ENCODE measurements at places on chromosomes 3 and 15.

DNA sequence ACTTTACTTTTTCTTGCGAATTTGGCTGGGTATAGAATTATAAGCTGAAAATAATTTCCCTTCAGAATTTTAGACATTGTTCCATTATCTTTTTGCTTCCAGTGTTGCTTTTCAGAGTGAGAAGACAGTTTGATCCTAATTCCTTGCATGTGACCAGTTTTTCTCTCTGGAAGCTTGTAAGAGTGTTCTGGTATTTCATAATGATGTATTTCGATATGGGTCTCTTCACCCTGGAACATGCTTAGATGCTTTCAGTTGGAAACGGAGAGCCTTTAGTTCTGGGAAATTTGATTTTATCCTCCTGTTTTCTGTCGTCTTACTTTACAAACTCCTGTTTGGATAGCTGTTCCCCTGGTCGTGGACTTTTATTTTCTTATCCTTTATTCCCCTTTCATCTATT is 13.9 kb downstream of the ALPK3 start:
- DNase-seq, result no peak

DNA sequence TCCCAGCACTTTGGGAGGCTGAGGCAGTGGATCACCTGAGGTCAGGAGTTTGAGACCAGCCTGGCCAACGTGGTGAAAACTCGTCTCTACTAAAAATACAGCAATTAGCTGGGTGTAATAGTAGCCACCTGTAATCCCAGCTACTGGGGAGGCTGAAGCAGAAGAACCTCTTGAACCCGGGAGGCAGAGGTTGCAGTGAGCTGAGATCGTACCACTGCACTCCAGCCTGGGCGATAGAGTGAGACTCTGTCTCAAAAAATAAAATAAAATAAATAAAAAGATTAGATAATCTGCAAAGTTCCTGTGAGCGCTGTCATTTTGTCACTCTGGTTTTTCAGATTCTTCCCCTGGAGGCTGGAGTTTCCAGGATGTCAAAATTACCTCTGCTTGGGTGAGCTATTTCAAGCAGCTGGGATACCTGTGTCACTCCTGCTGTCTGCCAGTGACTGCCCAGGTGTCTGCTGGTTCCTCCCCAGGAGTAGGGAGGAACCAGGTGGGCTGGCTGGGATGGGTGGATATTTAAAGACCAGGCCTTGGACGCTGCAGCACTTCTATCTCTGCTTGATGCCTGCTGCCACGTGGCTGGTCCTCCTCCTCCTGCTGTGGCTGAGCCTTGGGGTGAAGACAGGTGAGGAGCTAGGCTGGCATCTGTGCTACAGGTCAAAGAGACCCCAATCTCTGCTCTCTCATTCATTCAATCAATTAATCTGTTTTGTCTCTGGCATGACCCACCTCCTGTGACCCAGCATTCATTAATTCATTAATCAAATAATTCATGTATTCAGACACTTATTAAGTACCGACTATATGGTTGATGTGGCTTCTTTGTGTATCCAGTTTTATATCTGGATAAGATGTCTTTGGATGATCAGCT is 19.5 kb upstream of the MUC20 start:
- DNase-seq, result no peak

DNA sequence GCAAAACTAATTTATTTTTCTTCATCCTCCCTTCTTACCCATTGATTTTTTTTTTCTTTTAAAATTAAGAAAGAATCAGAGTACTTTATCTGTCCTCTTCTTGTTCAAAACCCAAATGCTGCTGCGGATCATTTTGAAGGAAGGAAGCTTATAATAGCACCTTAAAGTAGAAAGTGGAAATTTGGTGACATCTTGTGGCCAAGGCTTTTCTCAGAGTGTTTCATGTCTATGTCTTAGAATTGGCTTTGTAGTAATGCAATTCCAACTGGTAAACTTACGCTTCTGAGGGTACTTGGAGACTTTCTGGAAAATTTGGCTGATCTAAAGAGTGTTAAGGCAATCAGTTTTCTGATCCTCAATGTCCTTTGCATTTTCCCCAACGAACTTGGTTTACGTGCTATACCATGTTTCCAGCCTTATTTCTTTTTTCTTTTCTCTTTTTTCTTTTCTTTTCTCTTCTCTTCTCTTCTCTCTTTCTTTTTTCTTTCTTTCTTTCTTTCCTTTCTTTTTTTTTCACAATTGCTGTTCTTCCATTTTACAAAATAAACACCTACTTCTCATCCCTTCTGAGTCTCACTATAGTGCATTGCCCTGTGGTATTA is 30.7 kb downstream of the C3orf38 start:
- DNase-seq, result no peak

DNA sequence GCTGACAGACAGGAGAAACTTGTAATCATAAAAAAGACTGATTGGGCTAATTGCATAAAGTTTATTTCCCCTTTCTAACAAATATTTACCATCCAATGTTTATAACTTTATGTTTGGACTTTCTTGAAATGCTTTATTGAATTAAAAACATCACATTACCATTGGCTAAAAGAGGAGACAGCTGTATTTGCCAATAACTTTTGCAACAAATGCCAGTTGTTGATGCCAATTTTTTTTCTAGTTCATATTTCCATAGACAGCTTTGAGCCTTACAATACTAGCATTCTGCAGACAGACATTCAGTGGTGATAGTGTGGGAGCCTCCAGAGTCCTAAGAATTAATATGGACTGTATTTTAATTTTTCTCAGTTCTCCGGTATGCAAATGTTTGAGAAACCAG is 198.4 kb downstream of the ADAMTS17 start:
- no peak for DNase-seq

- DNase-seq, result no peak
Measured at GRCh38 chr3:46406443-46406787, 451 bp downstream of the CCR5AS start.

DNA sequence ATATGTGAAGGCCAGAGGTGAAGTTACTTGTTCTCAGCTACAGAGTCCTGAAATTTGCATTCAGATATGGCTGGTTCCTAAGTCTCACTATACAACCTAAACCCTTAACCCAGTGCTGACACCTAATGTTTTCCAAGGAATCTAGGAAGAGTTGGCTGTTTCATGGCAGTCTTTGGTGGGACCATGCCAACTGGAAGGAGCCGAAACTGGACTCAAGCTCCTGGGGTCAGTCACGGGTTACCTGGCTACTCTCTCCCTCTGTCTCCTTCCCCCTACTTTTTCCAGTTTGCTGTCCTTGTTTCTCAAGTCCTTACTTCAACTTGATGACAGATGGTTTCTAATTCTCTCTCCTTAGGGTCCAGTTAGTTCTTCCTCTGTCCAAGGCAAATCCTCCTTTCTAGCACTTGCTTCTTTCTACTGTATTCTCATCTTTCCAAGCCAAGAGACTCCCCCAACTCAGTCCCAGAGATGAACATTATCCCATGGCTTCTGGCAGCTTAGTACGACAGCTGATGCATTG is 88.6 kb upstream of the COL6A5 start:
- DNase-seq, result no peak

GRCh38 chr3:76638006-76638405 is 401.9 kb upstream of the ROBO2 start:
- DNase-seq, result no peak

GRCh38 chr3:111730143-111730542 is 128.9 kb upstream of the PHLDB2 start:
- DNase-seq, result no peak

- DNase-seq, result no peak
Measured at GRCh38 chr15:40879609-40880008, 5.6 kb upstream of the RHOV start.

DNA sequence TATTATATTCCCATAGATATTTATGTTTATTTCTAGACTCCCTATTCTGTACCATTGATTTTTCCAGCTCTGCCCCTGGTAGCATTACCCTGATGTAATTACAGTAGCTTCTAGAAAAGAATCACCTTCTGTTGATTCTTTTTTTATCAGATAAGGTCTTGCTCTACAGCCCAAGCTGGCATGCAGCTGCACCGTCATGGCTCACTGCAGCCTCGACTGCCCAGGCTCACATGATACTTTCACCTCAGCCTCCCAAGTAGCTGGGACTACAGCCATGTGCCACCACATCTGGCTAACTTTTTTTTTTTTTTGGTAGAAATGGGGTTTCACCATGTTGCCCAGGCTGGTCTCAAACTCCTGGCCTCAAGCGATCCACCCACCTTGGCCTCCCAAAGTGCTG is 41.8 kb downstream of the SLC24A1 start:
- DNase-seq, result no peak

DNA sequence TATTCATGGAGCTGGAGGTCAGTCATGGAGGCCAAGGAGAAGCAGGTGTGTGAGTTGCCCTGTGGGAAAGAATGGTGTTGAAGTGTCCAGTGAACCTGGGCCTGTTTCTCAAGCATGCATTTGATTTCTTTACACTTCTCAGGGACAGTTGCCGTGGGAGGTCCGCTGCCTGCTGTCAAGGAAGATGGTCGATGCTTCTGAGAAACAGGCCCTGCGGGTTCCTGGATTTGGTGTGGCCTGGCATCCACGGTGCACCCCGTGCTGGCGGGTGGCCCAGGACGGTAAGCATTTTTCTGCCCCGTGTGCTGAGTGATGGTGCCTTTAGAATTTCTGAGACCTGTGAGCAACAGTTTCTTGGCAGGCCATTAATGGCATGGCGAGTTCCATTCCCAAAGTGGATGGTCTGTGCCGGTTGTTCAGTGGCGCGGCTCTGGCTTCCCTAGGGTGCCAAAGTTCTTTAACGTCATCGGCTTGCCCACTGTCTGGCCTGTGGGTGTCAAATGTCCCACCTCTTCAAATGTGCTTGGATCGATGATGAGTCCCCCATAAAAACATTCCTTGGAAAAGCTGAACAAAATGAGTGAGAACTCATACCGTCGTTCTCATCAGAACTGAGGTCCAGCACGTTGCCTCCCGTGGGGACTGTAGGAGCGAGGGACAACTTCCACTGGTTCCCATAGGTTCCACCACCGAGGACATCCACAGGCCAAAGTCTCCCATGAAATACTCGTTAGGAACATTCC is 107.2 kb downstream of the SNRPN start:
- DNase-seq, result no peak

DNA sequence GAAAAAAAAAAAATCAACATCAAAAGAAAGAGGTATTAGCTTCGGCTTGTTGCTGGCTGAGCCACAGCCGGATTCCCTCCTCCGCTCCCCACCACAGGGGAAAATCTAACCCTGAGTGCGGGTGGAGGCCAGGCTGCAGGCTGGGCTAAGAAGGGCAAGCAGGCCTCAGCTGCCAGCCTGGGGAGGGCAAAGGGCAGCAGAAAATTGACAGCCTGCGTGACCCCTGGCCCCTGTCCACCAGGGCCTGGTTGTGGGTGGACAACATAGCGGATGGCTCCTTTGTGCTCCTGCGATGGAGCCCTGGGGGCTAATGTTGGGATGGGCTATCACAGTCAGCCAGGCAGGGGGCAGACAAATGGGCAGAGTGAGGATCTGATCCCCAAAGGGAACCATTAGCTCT is 25.4 kb downstream of the CACNA2D2 start:
- no peak for DNase-seq

- no peak for DNase-seq
Measured at GRCh38 chr3:179853176-179853575, 183.6 kb downstream of the PEX5L start.

- DNase-seq, result no peak
Measured at GRCh38 chr3:8246070-8246469, 255.6 kb upstream of the LMCD1 start.

- no peak for DNase-seq
Measured at GRCh38 chr3:57592306-57592705, 4.8 kb downstream of the ARF4 start.

GRCh38 chr3:70180664-70181063 is 131.8 kb downstream of the MDFIC2 start:
- DNase-seq, result no peak

GRCh38 chr15:38019066-38019465 is 84.6 kb downstream of the TMCO5A start:
- DNase-seq, result no peak

DNA sequence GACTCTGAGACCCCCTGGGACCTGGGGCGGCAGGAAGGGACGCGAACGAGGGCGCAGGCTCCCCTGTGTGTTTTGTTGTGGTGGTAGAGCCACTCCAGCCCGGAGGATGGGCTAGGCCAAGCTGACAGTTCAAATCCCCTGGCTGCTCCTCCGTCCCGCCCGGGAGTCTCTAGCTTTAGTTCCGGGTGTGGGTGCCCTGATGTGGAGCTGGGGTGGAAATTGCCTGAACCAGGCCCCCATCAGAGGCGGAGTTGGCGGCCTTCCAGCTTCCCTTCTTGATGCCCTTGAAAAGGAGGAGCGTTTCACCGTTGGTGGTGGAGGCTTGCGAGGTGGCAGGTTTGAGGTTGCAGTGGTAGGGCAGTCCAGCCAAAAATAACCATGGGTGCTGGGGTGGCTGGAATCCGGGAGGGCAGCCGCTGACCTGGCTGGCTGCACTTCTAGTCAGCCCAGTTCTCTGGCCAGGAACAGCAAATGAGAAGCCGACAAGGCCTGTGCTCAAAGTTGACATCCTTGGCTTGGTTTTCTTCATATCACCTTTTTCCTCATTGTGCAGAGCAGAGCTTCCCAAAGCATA is 817 bp downstream of the CLK3 start:
- DNase-seq, result no peak

- no peak for DNase-seq
Measured at GRCh38 chr15:100526027-100526481, 2.7 kb downstream of the CERS3 start.

- no peak for DNase-seq
Measured at GRCh38 chr3:153003441-153003840, 158.6 kb upstream of the RAP2B start.

DNA sequence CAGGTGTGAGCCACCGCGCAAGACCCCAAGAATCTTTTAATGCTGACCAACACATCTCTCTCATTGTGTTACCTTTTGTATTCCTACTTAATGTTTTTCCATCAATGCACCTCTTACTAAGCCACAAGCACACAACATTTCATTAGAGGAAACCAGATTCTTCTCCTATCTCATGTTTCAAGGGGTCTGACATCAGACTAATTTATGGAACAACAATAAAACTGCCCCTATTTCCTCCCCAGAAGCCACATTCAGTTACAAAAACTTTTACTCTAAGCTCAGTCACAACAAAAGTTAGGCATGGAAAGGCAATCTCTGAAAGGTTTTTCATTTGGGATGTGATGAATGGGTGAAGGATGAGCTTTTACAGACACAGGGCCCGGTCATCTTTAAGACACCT is 251.8 kb downstream of the MAGI1 start:
- no peak for DNase-seq

DNA sequence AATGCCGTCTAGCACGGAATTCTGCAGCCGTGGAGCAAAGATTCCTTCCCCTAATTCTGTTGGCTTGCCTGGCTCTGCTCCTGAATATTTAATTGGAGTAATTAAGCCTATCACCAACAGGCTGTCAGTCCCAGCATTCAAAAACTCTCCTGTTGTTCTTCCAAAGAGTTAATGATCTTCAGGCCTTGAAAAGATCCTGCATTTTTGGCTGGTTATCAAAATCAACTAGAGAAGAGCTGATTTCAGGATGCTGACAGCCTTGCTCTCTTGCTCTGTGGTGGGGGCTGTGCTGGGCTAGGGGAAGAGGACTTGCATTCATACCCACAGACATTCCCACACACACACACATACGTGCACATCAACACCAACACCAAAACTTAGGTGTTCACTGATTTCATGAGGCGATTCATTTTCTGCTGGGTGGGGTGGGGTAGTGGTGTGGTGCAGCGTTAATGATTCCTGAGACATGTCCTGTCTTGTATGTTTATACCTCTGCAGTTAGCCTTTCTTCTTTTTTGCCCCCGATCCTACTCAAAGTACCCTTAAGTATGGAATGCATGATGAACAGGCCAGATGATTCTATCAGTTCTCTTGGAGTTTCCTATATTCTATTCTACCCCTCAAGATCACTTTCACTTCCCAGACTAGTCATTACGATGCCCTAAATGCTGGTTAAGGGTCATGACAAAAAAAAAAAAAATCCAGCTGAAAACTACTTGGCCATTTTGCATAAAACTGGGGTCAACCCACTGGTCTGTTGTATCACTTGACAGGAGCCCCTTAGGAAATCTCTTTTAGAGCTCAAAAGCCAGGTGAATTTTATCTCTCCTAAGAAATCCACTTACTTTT is 42.3 kb downstream of the CPN2 start:
- DNase-seq, result no peak
